ENCODE measurements at places on chromosomes 4 and X. TPM values are rescaled to one million over a fixed set of nuclear protein-coding genes. Genes with fewer than 3 reads are reported as not detected.

PRDM5 gene
- polyA plus RNA-seq: 21.2 TPM

CCNQ gene
- 12.6 TPM for polyA plus RNA-seq

CSN1S1 gene
- not detected for polyA plus RNA-seq

CFP gene
- 7.3 TPM for polyA plus RNA-seq

FRMPD4 gene
- polyA plus RNA-seq: 1.2 TPM

HDX gene
- polyA plus RNA-seq: 7.4 TPM

ARR3 gene
- polyA plus RNA-seq: 0.66 TPM

SSX2B gene
- not detected for polyA plus RNA-seq

STPG2 gene
- polyA plus RNA-seq: 0.32 TPM

TEX13B gene
- polyA plus RNA-seq: not detected

TMPRSS11A gene
- polyA plus RNA-seq: 0.04 TPM

DGKK gene
- 0.06 TPM for polyA plus RNA-seq

MTTP gene
- 0.37 TPM for polyA plus RNA-seq

RASGEF1B gene
- 9.7 TPM for polyA plus RNA-seq

FAM47A gene
- not detected for polyA plus RNA-seq

ASB5 gene
- 0.33 TPM for polyA plus RNA-seq

SEC31A gene
- 223 TPM for polyA plus RNA-seq

STS gene
- polyA plus RNA-seq: 5.4 TPM

EPHA5 gene
- polyA plus RNA-seq: 0.08 TPM

KLB gene
- 0.69 TPM for polyA plus RNA-seq

TMEM164 gene
- polyA plus RNA-seq: 41.1 TPM

TLR2 gene
- polyA plus RNA-seq: 45.2 TPM

TSPAN7 gene
- polyA plus RNA-seq: 54.9 TPM

SPANXN3 gene
- polyA plus RNA-seq: not detected

Measured in right lung (tissue), 10 donors.